ENCODE measurements at places on chromosomes 1 and 21. TPM values are rescaled to one million over a fixed set of nuclear protein-coding genes. Genes with fewer than 3 reads are reported as not detected.
A peak's percentile ranks its signal among the peaks of the same experiment; 100 is the strongest.

The OR2G6 gene
- not detected for total RNA-seq

The CHAF1B gene
- 7.7 TPM for total RNA-seq

The PSMA5 gene
- 59.6 TPM for total RNA-seq

The TINAGL1 gene
- not detected for total RNA-seq

The CALML6 gene
- 2.9 TPM for total RNA-seq

The S100A2 gene
- total RNA-seq: not detected

The NID1 gene
- total RNA-seq: 0.85 TPM

The ZNF697 gene
- 0.45 TPM for total RNA-seq

The CGN gene
- not detected for total RNA-seq

DNA sequence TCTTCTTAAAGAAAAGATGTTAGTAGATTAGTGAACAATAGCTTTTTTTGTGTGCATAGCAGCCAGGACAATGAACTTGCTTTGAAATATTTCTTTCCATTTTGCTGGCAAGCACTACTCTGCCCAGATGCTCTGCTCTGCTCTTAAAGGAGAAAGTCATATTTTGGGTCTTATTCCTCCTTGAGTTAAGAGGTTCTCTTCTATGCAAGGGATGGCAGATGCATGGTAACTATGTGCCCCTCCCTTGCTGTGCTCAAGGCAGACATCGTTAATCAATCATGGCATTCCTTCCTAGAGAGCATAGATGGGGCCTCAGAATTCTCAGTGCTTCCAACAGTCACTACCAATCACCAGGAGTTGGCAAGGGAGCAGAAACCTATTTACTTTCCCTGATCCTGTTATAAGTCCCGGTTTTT lies 27.6 kb downstream of the NIPAL3 start:
- H3K4me3 ChIP-seq: no peak overlapping the region
- no peaks in the 10 kb centered on the region for H3K4me1 ChIP-seq
- no peaks in the 10 kb centered on the region for H3K27me3 ChIP-seq
- H3K27ac ChIP-seq: no peak overlapping the region

GRCh38 chr1:203130358-203130985 lies 2.9 kb downstream of the ADORA1 start:
- no peak for DNase-seq
- H3K4me1 ChIP-seq: peaks cover 18% of the 10 kb centered on the region
- no peak overlapping the region for H3K4me3 ChIP-seq
- H3K36me3 ChIP-seq: no peaks in the 10 kb centered on the region

DNA sequence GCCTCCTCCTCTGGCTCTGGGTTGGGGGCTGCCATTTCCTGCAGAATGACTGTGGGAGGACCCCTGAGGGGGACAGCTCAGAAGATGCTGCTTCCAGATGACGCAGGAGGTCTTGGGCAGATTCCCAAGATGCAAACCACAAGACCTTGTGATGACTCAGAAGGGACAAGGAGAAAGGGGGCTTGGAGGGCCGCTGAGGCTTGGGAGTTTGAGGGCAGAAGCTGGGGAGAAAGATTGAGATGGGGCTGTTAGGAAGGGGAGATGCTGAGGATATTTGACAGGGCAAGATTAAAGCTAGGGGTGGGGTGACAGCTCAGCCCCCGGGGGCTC lies 7.5 kb downstream of the PTPRU start:
- no peak for DNase-seq
- H3K4me3 ChIP-seq: no peak overlapping the region
- no peaks in the 10 kb centered on the region for H3K4me1 ChIP-seq
- no peak overlapping the region for H3K27ac ChIP-seq
- peaks cover 11% of the 10 kb centered on the region for H3K27me3 ChIP-seq

- no peak for DNase-seq
- H3K27me3 ChIP-seq: no peaks in the 10 kb centered on the region
- no peaks in the 10 kb centered on the region for H3K4me1 ChIP-seq
- H3K27ac ChIP-seq: no peak overlapping the region
- H3K4me3 ChIP-seq: no peak overlapping the region
- no peaks in the 10 kb centered on the region for H3K36me3 ChIP-seq
Measured at GRCh38 chr1:164311377-164311776, 247.6 kb upstream of the PBX1 start.

DNA sequence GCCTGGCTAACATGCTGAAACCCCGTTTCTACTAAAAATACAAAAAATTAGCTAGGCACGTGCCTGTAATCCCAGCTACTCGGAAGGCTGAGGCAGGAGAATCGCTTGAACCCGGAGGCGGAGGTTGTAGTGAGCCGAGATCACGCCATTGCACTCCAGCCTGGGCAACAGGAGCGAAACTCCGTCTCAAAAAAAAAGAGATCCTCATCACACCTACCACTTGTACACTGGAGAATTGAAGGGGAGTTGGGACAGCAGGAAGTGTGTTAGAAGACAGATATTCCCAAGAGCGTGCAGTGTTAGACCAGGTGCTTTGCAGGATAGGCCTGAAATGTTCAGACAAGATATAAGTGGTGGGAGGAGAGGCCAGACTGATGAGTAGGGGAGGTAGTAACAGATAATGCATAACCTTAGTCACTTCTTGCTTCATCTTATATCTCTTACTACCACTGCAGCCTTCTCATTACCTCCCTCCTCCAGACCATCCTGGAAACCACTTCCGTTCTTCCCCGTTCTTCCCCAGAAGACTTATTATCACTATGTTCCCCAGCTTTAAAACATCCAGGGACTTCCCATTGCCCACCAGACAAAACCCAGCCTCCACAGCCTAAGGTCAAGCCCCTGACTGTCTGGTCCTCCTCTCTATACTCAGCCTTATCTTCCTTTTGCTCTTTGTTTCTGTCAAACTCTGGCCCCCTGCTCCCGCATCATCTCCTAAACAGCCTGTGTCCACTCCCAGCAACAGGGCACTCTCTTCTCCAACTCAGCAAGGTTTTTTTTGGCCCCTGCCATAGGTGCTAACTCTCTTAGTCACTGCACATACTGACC lies 21.3 kb downstream of the FAM20B start:
- peaks cover 3% of the 10 kb centered on the region for H3K36me3 ChIP-seq
- no peak overlapping the region for H3K27ac ChIP-seq
- H3K27me3 ChIP-seq: no peaks in the 10 kb centered on the region
- no peaks in the 10 kb centered on the region for H3K4me1 ChIP-seq

GRCh38 chr1:239952348-239953308 lies 139.1 kb upstream of the FMN2 start:
- no peak overlapping the region for H3K27ac ChIP-seq
- no peaks in the 10 kb centered on the region for H3K27me3 ChIP-seq
- no peak overlapping the region for H3K4me3 ChIP-seq
- peak; percentile 6 for DNase-seq
- no peaks in the 10 kb centered on the region for H3K36me3 ChIP-seq

DNA sequence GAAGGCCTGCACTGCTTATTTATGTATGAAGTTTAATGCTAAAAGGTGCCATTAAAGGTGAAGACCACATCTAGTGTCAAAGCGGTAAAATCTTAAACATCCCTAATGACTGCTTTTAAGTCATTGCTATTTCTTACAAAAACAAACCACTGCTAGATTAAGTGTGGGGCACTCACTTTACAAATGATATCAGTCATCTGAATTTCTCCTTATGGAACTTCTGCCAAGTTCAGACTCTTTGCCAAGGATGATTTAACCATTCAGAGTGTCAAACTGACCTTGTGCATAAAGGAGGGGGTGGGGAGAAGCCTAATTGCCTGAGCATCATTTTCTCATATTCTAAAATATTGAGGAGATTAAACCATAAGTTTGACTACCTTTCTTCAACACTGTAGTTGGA lies 271.5 kb downstream of the TGFB2 start:
- H3K4me3 ChIP-seq: no peak overlapping the region
- no peak for DNase-seq
- no peaks in the 10 kb centered on the region for H3K36me3 ChIP-seq

DNA sequence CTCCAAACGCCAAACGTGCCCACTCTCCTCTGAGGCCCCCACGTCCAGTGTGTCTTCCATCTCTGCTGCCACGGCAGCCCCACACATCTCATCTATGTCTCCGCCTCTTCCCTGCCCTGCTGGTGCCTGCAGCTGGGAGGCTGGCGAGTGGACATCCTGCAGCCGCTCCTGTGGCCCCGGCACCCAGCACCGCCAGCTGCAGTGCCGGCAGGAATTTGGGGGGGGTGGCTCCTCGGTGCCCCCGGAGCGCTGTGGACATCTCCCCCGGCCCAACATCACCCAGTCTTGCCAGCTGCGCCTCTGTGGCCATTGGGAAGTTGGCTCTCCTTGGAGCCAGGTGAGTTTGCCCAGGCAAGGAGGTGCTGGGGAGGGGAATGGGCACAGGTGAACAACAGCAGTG lies 8.6 kb downstream of the ADAMTSL4 start:
- H3K36me3 ChIP-seq: no peaks in the 10 kb centered on the region
- no peak for DNase-seq
- H3K27me3 ChIP-seq: no peaks in the 10 kb centered on the region
- H3K4me3 ChIP-seq: no peak overlapping the region

- peaks cover 4% of the 10 kb centered on the region for H3K4me1 ChIP-seq
- H3K27me3 ChIP-seq: no peaks in the 10 kb centered on the region
- H3K4me3 ChIP-seq: no peak overlapping the region
- no peak for DNase-seq
- H3K36me3 ChIP-seq: no peaks in the 10 kb centered on the region
Measured at GRCh38 chr1:173424143-173424542, 53.0 kb upstream of the PRDX6 start.

- no peak for DNase-seq
- no peak overlapping the region for H3K27ac ChIP-seq
- H3K4me1 ChIP-seq: no peaks in the 10 kb centered on the region
- no peaks in the 10 kb centered on the region for H3K27me3 ChIP-seq
- no peak overlapping the region for H3K4me3 ChIP-seq
- H3K36me3 ChIP-seq: no peaks in the 10 kb centered on the region
Measured at GRCh38 chr1:86435327-86435726, 11.4 kb downstream of the CLCA2 start.

GRCh38 chr1:91591175-91591974 lies 90.7 kb downstream of the CDC7 start:
- no peaks in the 10 kb centered on the region for H3K27me3 ChIP-seq
- DNase-seq: peak; percentile 9
- H3K4me1 ChIP-seq: peaks cover 16% of the 10 kb centered on the region
- no peaks in the 10 kb centered on the region for H3K36me3 ChIP-seq
- H3K4me3 ChIP-seq: no peak overlapping the region

DNA sequence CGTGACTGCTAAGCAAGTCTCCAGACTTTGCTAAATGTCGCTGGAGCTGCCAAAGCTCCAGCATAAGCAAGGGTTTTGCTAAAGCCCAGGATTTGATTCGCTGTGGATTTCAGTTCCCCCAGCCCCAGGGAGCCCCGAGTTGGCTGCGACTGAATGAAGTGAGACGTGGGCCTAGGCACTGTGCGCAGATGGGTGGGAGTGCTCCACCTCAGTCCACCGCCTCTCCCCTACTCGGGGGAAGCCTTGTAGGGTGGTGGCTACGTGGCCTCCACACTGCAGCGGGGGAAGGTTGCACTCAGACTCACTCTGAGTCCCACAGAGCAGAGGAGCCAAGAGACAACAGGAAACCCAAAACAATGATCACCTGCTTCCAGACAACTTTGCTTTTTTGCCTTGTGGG lies 397.8 kb upstream of the VAMP3 start:
- H3K4me3 ChIP-seq: no peak overlapping the region
- no peaks in the 10 kb centered on the region for H3K4me1 ChIP-seq
- H3K27me3 ChIP-seq: no peaks in the 10 kb centered on the region
- no peaks in the 10 kb centered on the region for H3K36me3 ChIP-seq
- DNase-seq: no peak

DNA sequence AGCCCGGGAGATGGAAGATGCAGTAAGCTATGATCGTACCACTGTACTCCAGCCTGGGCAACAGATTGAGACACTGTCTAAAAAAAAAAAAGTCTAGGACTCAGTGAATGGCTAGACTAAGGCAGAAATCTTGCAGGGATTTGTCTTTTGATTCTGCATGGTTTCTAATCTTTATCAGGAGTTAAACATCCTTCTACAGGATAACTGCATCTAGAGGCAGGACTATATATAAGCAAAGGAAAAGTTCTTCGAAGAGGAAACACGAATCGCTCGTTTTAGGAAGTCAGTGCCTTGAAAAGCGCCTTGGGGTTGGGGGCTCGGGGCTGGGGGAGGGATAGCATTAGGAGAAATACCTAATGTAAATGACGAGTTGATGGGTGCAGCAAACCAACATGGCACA lies 602 bp upstream of the UFC1 start:
- peaks cover 12% of the 10 kb centered on the region for H3K36me3 ChIP-seq
- DNase-seq: no peak
- peak overlapping the region; percentile 87 for H3K27ac ChIP-seq
- H3K27me3 ChIP-seq: no peaks in the 10 kb centered on the region
- peaks cover 14% of the 10 kb centered on the region for H3K4me1 ChIP-seq

GRCh38 chr1:100972185-100972584 lies 53.4 kb downstream of the DPH5 start:
- no peaks in the 10 kb centered on the region for H3K4me1 ChIP-seq
- no peak overlapping the region for H3K27ac ChIP-seq
- no peak overlapping the region for H3K4me3 ChIP-seq
- H3K36me3 ChIP-seq: peaks cover 17% of the 10 kb centered on the region
- DNase-seq: no peak
- no peaks in the 10 kb centered on the region for H3K27me3 ChIP-seq

- H3K27ac ChIP-seq: no peak overlapping the region
- H3K36me3 ChIP-seq: peaks cover 2% of the 10 kb centered on the region
- no peak for DNase-seq
- no peak overlapping the region for H3K4me3 ChIP-seq
Measured at GRCh38 chr1:91835087-91835521, 50.8 kb downstream of the TGFBR3 start.

DNA sequence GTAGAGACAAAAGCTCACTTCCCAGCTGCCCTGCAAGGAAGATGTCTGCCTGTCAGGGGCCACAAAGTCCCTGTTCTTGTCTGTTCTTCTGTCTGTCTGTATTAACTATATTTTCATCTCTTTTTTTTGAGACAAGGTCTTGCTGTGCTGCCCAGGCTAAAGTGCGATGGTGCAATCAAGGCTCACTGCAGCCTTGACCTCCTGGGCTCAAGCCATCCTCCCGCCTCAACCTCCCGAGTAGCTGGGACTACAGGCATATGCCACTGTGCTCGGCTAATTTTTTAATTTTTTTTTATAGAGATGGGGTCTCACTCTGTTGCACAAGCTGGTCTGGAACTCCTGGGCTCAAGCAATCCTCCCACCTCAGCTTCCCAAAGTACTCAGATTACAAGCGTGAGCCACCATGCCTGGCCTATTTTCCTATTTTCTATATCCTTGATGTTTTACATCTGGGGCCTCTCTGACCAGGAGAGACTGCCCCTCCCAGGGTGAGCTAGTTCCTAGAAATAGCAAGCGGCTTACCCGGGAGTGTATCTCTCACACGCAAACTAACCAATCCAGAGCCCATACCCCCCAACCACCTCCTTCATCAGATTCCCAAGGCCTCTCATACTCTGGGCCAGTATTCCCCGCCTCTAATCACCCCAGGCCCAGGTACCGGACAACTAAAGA lies 5.4 kb upstream of the KLHDC7A start:
- H3K36me3 ChIP-seq: no peaks in the 10 kb centered on the region
- DNase-seq: no peak
- H3K27ac ChIP-seq: no peak overlapping the region
- H3K4me3 ChIP-seq: no peak overlapping the region
